ENCODE measurements at places on chromosomes 7 and 10.

- no peak for DNase-seq
These were observed 28.8 kb downstream of the WDR86 start for GRCh38 chr7:151381098-151381347.

GRCh38 chr10:6108072-6108471, 19.2 kb downstream of the RBM17 start:
- DNase-seq: no peak

DNA sequence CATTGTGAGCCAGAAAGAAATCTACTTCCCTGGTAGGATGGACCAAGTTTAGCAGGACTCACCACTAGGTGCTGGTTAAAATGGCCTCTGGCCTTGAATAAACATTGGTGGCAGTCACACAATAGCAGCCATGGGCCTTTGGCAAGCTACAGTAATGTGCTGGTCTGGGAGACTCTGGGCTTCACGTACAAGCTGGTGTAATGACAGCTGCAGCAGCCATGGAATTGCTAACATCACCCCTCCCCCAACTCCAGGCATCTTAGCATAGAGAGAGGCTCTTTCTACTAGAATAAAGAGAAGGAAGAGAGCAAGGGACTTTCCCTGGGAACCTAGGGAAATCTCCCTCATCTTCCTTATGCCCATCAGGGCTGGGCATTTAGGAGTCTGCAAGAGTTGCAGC, 205.1 kb upstream of the SEMA3A start:
- no peak for DNase-seq

- no peak for DNase-seq
These were observed 433.2 kb upstream of the MGMT start for GRCh38 chr10:129033790-129034272.

- no peak for DNase-seq
These were observed 174.9 kb downstream of the GRID1 start for GRCh38 chr10:86191686-86192085.

- DNase-seq: no peak
These were observed 222.4 kb downstream of the RPS24 start for GRCh38 chr10:78255796-78256638.

- peak; percentile 90 for DNase-seq
These were observed at the start of gene TSPAN14 for GRCh38 chr10:80453842-80454512. TSPAN14 (plus strand) TSS chr10:80454310; CDS start chr10:80489234, 34,924 bp downstream.

- no peak for DNase-seq
These were observed 48.2 kb downstream of the CUBN start for GRCh38 chr10:17081431-17081830.

- no peak for DNase-seq
These were observed 90.2 kb upstream of the KLF6 start for GRCh38 chr10:3874990-3875841.

- DNase-seq: no peak
These were observed 70.1 kb upstream of the RAB11FIP2 start for GRCh38 chr10:118116715-118117449.

GRCh38 chr7:107613439-107613838, 33.4 kb downstream of the BCAP29 start:
- DNase-seq: no peak

DNA sequence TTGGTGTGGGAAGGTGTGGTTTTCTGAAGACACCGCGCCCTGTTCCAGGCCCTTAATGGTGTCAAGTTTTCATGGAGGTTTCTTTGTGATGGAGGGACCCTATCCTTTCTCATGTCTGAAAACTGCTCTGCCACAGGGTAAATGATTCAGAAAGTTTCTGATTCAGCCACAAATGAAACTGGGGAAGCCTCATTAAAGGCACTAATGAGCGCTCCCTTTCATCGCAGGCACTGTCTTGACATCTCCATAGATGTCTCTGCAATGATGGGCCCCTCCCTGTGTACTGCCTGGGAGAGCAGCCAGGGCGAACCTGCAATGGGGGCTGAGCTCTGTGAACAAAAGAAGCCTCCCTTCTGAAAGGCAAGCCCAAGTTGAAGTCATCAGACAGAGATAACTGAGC, 355.3 kb downstream of the PRPF18 start:
- no peak for DNase-seq

DNA sequence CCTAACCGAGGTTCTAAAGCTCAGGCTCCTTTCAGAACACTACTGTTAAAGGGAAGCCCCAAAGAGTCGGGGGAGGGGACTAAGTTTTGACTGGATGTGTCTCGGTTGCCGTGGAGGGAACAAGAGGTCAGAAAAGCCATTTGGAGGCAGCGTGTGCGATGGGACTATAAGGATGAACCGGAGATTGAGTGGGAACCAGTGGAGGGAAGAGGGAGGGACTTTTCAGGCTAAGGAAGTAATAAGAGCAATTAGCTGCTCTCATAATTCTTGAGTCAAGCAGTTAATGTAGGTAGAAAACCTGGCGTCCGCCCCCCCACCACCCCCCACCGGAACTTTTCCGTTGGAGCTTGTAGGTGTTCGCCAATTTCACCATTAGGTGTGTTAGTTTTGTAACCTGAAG, 491 bp upstream of the AKAP9 start:
- no peak for DNase-seq

DNA sequence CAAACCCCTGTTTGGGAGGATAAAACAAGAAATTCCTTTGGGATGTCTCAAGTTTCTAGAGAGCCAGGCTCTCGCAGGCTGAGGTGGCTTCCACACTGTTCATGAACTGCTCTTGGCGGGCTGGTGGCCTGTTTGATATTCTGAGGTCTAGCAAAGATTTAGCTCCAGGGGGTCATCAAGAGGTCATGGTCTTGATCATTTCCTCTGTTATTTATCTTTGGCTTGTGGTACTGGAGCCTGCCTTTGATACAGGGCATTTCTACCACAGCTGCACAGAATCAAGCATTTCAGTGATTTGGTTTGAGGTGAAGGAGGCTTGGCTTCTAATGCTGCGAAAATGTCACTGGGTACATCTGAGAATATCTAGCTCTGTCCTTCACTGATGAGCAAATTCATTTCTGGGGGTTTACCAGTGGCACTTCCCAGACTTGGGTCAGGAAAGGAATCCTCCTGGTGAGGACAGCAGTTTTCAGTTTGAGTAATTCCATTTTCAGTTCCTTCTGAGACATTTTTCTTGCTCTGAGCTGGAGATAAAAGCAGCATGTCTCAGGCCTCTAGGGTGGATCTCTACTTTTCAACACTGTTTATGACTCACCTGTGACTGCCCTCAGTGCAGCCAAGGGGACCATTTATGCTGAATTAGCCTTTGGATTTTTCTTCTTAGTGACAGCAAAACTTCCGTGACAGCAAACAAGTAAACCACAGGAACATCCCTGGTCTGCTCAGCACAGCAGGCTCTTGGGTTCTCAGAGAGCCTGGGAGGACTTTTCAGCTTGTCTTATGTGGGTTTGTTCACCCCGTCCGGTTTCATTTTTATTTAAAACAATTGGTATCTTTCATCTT, 312.0 kb downstream of the RNLS start:
- DNase-seq: no peak

- no peak for DNase-seq
These were observed 133.8 kb downstream of the CNOT4 start for GRCh38 chr7:135375908-135376699.

- no peak for DNase-seq
These were observed 27.4 kb upstream of the CCDC7 start for GRCh38 chr10:32418572-32418971.

DNA sequence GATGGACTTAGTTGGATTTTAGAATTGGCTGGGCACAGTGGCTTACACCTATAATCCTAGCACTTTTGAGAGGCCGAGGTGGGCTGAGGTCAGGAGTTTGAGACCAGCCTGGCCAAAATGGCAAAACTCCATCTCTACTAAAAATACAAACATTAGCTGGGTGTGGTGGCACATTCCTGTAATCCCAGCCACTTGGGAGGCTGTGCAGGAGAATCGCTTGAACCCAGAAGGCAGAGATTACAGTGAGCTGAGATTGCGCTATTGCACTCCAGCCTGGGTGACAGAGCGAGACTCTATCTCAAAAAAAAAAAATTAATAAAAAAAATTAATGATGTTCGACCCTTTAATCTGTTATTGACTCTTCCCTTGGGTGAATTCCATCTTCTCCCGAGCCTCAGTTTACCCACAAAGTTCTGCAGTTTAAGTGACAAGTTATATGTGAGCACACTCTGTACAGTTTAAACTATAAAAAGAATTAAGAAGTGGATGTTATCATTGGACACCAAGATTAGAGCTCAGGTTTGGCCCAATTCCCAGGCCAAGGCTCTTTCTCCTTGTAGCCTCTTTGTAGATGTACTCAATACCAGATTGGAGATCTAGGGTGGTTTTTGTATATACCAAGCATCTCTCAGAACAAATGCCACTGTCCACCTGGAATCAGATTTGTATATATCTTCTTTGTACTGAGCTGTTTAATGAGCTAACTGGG, 15.0 kb downstream of the KAT6B start:
- DNase-seq: no peak

DNA sequence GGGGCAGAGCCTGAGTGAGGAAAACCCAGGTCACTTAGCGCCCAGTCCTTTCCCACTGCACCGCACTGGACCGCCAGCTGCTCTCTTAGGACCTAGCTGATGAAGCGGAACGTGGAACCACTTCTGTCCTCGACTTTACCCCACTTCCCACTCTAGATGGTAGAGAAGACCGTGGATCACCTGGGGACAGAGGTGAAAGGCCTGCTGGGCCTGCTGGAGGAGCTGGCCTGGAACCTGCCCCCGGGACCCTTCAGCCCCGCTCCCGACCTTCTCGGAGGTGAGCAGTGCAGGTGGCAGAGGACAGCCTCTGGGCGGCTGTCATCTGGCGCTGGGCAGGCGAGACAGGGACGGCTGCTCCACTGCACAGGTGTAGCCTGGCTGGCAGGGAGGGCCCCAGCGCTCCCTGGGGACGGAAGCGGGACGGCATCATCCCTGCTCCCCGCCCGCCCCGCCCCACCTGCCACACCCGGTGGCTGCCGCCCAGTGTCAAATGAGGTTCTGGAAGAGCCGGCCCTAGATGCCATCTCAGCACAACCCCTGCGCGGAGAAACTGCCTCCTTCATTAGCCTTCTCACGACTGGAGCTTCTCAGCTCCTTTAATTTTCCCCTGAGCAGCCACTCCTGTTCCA, 11.7 kb downstream of the PLAC9 start:
- peak; percentile 64 for DNase-seq

Measured in left forelimb (tissue), 1 donor.